ENCODE measurements at places on chromosomes 16 and 17. TPM values are rescaled to one million over a fixed set of nuclear protein-coding genes. Genes with fewer than 3 reads are reported as not detected.

CCL5 gene
- total RNA-seq, result 19.6 TPM

EZH1 gene
- 39.5 TPM for total RNA-seq

DNA sequence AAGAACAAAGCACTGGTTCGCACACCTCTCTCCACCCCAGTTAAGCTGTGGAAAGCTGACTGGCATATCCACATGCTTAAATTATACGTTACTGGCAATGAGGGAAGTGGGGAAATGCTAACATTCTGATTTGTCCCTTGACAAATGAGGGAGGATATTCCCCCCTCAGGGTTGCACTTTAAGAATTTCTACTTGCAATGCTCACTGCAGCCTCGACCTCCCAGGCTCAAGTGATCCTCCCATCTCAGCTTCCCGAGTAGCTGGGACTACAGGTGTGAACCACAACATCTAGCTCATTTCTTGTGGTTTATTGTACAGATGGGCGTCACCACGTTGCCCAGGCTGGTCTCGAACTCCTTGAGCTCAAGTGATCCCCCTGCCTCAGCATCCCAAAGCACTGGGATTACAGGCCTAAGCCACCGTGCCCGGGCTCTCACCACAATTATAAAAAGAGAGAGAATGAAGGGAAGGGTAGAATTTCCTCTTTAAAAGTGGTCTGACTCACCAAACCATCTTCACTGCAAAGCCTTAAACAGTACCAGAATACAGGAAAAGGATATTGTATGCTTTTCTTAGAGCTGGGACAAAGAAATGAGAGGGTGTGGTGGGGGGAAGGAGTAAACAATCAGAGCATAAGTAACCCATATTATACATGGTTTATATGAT is 38.9 kb downstream of the KANSL1 start:
- H3K4me1 ChIP-seq, result peaks cover 67% of the 10 kb centered on the region
- H3K4me3 ChIP-seq, result peak overlapping the region; percentile 70
- peaks cover 27% of the 10 kb centered on the region for H3K36me3 ChIP-seq
- peak; percentile 75 for DNase-seq

- no peak overlapping the region for H3K4me3 ChIP-seq
- no peaks in the 10 kb centered on the region for H3K4me1 ChIP-seq
- no peaks in the 10 kb centered on the region for H3K36me3 ChIP-seq
- no peak overlapping the region for H3K27ac ChIP-seq
- DNase-seq, result no peak
Observed at GRCh38 chr16:84851192-84852127, 31.7 kb downstream of the CRISPLD2 start.

- no peak overlapping the region for H3K4me3 ChIP-seq
- H3K27me3 ChIP-seq, result no peaks in the 10 kb centered on the region
- DNase-seq, result no peak
- H3K4me1 ChIP-seq, result peaks cover 16% of the 10 kb centered on the region
Observed at GRCh38 chr16:69748694-69749345, 5.9 kb downstream of the NOB1 start.

DNA sequence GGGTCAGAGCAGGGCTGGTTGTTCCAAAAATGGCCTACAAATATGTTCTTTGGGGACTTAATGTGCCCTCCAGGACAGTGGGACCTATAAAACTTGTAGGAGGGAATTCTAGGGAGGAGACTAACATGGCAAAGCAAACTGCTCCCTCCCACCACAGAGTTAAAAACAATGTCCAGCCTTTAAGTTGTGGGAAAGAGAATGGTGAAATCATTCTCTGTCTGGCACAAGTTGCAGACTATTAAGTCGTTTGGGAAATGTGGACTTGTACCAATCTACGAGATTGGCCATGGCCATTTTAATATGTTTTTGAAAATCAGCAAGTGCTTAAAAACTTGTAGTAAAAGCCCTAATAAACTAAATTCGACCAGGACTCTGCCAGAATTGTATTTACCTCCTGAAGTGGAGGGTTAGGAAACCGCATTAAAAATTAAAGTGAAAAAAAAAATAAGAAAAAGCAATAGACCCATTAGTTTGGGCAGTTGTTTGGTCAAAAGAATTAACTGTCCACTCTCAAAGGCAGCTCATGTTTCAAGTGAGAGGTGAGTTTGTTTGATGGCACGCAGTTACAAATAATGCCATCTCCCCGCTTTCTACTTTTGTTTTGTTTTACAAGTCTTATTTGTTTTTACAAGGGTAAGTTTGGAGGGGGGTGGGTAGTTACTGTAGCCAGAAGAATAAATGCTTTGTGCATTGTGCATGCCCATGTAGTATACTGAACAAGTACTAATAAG is 32.4 kb downstream of the ANKFN1 start:
- H3K36me3 ChIP-seq, result no peaks in the 10 kb centered on the region
- no peak overlapping the region for H3K4me3 ChIP-seq
- no peak for DNase-seq
- no peaks in the 10 kb centered on the region for H3K27me3 ChIP-seq
- no peaks in the 10 kb centered on the region for H3K4me1 ChIP-seq

- no peak overlapping the region for H3K27ac ChIP-seq
- peaks cover 29% of the 10 kb centered on the region for H3K4me1 ChIP-seq
- no peak for DNase-seq
- no peak overlapping the region for H3K4me3 ChIP-seq
- peaks cover 24% of the 10 kb centered on the region for H3K27me3 ChIP-seq
- H3K36me3 ChIP-seq, result peaks cover 8% of the 10 kb centered on the region
Observed at GRCh38 chr16:75323933-75324332, 72.5 kb upstream of the BCAR1 start.

DNA sequence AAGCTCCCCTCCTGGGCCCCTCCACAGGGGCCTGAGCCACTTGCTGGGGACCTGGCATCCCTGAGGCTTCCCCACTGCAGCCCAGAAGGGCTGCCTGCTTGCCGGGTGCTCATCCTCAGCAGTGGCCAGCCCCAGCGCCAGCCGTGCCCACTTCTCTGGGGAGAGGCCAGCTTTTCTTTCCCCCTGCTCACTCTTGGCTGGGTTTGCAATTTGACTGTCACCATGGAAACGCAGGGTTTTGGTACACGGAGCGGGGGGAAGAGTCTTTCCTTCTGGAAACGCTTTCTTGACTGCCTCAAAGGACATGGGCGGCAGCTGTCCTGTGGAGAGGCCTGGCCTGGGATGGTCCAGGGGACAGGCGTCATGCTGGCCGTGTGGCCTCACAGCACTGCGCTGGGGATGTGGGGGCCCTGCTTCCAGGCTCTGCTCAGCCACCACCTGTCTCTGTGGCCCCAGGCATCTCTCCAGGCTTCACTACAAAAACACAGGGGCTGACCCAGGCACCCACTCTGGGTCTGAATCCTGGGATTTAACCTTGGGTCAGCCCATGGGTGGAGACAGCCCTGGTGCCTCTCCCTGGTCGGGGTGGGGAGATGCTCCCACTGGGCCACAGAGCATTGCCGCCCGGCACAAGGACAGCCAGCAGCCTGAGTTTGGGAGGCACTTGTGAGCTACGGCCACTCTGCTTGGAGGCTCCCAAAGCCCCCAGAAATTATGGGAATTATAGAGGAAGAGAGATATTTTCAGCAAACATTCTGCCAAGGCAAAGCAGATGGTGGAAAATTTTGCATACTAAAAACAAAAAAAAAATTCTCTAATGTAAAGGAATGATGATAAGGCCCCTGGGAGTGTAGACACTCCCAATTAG is 45.9 kb upstream of the DOC2B start:
- no peaks in the 10 kb centered on the region for H3K4me1 ChIP-seq
- no peaks in the 10 kb centered on the region for H3K27me3 ChIP-seq
- DNase-seq, result no peak
- H3K36me3 ChIP-seq, result no peaks in the 10 kb centered on the region

All from activated CD4-positive, alpha-beta T cell treated with anti-CD3 and anti-CD28 coated beads, Interleukin-2, amount 10 ng/mL, durations not matched to agents 24 days and 14 days (primary cell).